Fibroblast of skin of right quadriceps (primary cell): ENCODE measurements at places on chromosomes 1 and 21.

DNA sequence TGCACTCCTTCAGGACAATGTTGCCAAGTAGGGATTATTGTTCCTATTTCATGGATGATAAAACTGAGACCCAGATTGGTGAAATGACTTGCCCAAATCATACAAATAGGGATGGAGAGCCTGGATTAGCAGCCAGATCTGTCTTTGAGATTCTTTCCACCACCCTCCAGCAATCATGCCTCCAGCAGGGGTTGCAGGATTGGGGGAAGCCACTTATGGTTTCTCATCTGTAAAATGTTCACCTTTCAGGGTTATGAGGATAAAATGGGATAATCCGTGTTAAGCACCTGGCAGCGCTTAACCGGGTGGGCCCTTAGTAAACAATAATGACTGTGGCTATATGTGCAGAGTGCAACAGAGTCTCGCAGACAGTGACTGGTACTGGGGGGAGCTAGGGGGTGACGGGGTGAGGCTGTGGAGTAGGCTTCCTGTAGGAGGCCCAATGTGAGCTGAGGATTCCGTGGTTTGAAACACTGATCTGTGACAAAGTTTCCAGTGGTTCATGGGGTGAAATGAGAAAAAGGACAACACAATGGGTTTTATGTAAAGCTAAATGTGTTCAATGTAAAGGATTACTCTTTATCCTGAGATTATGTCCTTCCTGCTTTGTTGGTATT, 33.7 kb upstream of the FOXO6 start:
- no peak for DNase-seq

DNA sequence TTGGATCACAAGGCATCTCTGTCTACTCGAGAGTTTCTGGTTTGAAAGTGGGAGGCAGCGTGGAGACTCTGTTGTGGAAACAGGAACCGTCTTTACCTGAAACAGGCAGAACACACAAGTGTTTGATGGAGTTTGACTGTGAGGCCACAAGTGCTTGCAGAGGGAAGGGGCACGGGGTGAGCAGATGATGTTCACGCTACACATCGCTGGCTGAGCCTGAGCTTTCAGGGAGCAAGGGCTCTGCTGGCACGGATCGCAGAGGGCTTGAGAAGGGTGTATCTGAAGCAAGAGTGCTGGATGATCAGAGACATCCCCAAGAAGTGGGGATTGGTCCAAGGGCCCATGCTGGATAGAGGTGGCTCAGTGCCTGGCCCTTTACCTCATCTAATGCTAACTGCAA, 59.3 kb downstream of the IGSF21 start:
- no peak for DNase-seq

- DNase-seq, result peak; percentile 12
These were observed at the start of gene KCND3 for GRCh38 chr1:111989531-111990025. Gene KCND3, minus strand, starts transcription at chr1:111989668.

DNA sequence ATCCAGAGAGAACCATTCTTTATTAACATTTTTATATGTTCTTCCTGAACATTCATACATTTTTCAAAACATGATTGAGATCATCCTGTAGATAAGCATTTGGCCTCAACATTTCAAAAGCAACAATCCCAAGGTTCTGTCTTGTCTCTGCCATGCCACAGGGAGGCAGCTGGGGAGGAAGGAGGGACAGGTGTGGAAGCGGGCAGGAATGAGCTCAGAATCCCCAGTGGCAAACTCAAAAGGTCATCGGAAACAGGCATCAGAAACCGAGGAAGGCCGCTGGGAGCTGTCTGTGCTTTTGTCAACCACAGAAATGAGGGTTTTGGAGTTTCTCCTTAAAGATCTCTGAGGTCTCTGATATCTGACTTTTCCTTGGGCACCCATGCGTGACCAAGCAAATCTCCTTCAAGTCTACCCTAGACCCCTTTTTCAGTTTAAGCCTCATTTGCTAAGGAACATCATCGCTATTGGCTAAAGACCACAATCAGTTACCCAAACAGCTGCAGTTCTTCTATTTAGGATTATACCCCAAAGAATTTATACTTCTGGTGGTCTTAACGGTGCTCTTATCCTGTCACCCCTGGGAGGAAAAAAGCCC, 34.0 kb downstream of the RASSF5 start:
- no peak for DNase-seq

- DNase-seq, result peak; percentile 60
These were observed 26.5 kb upstream of the KHDRBS1 start for GRCh38 chr1:31987135-31987619.

- no peak for DNase-seq
These were observed 38.6 kb upstream of the CPLANE2 start for GRCh38 chr1:16275591-16275990.

- no peak for DNase-seq
These were observed 10.1 kb downstream of the CLCA2 start for GRCh38 chr1:86434059-86434458.
